ENCODE measurements at places on chromosomes 7 and 10.

DNA sequence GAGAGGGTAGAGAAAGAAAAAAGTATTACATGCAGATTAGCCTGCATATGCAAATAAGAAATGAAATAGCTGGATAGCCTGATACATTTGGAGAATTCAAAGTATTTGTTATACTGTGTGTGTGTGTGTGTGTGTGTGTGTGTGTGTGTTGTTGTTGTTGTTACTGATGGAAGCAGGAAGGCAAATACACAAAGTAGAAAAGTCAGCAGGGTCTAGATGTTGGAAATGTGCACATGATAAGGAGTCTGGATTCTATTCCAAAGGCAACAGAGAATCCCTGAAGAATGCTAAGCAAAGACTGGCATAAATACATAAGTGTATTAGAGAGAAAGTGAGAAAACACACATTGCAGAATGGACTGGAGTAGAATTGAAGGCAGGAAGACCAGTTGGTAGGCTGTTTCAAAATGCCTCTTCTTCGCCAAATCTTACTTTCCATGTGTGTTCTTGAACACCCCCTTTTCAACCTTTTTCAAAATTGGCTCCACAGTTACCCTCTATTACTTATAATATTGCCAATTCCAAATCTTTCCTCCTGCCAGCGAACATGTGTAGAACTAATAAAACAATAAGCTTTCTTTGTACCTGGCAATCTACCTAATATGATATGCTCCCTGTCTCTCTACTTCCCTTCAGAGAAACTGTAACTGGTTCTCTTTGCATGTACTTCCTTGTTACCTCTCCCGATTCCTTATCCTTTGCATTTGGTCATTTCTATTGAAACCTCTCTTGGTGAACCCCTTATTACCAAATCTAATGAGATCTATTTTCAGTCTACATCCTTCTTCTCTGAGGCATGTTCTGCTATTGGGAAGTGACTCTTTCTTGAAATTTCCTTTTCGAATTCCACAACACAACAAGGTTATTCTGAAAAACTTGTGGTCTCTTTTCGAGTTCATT is 6.2 kb downstream of the CPED1 start:
- no peak for DNase-seq

DNA sequence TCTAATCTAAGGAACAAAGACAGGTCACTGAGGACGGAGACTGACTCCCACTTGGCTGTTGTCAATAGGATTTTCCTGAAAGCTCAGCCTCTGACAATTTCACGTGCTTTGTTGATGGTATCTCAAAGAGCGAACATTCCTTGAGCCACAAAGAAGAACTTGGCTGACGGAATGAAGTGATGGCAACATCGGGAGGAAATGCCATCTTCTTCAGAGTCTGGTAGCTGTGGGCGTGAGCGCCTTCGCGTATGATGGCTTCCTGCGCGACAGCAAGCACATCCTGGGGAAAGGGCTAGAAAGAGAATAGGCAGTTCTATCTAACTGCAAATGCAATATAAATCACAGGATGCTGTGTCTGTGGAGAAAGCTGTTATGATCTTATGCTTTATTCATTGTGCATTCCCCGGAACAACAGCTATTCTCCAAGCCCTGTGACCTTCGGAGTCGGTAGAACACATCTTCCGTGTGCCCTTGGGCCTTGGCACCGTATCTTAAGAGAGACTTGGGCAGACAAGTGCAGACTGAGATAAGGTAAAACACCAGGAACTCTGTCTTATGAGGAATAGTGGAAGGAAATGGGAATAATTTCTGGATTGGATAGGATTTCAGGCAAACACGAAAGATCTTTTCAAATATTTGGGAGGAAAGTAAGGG is 19.6 kb upstream of the GTPBP4 start:
- DNase-seq: no peak

DNA sequence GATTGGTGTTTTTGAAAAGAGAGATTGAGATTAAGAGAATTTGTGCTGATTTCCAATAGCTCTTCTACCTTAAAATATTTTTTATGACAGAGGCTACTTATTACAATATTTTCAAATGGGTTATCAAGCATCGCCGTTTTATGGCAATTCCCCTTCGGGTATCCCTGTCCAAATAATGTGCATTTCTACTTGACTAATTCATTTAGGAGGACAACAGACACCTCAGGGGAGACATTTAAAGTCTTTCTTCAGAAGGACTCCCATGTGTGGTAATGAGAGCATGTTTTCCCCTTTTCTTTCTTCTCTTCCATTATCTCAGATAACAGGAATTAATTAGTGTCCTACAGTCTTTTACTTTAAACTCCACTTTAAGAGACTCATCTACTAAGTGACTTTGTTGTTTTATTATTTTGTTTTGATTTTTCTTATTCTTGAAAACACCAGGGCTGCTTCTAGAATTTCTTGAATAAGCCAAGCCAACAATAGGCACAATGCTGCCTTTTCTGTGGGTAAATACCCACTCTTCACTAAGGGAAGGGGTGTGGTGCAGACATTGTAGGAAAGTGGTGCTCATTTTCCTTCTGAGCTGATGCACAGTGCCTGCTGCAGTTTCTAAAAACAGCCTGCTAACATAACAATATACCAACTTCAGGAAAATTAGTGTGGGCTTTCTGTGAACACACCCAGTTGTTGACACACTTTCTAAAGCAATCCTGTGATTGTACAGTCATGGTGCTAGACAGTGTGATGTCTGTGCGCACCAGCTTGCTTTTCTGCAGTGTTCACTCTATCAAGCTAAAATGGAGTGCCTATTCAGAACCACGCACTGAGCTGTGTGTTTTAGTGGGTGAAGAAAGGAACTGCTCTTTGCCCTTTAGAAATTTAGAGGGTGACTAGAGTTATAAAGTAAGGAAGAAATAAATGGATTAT is 597.7 kb downstream of the NRG3 start:
- no peak for DNase-seq

- no peak for DNase-seq
Observed at GRCh38 chr7:35553519-35553918, 141.4 kb downstream of the HERPUD2 start.

GRCh38 chr10:128908099-128908498 is 558.9 kb upstream of the MGMT start:
- no peak for DNase-seq

DNA sequence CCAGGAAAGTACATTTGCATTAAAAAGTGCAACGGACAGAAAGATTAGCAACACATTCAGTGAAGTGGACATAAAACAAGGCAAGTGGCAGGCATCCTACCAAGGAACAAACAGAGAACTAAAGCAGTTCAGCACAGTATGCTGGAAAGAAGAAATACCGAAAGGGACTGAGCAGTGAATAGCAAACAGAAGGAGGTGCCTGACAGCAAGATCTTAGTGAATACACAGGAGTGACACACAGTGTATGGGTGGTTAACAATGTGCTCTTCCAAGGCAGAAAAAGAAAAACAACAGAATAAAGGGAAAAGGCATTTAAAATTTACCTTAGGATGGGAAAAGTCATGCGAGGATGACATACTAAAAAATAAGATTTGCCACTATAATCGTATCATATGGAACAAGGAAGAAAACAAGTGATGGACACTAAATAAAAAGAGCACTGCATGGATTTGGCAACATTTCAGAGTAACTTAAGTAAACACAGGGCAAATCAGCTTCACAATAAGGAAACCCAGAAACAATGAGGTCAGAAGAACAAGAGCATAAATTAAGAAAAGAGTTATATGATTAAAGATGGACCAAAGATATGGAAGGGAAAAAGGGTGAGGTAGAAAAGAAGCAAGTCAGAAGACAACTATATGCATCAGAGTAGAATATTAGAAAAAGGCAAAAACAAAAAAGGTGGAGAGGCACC is 29.5 kb downstream of the MEST start:
- no peak for DNase-seq

DNA sequence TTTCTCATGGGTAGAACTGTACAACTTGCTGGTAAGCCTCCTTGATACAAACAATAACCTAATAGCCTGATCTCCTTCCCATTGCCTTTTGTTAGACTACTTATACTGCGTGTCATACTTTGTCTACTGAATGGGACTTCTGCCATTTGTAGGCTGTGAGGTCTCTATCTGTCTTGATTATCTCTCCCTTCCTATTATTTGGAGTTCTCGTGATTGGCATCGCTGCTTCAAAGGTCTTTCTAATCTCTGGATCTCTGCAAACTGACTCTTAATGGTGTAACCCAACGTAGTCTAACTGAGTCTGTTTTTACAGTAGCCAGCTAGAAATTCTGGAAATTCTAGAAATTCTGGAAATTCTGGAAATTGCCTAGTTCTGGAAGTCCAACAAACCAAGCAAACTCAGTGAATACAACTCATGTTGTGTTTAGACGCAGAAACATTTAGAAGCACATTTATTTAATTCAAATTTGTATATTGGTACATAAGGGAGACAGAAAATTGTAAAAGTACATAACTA is 29.8 kb downstream of the PHYHIPL start:
- no peak for DNase-seq

DNA sequence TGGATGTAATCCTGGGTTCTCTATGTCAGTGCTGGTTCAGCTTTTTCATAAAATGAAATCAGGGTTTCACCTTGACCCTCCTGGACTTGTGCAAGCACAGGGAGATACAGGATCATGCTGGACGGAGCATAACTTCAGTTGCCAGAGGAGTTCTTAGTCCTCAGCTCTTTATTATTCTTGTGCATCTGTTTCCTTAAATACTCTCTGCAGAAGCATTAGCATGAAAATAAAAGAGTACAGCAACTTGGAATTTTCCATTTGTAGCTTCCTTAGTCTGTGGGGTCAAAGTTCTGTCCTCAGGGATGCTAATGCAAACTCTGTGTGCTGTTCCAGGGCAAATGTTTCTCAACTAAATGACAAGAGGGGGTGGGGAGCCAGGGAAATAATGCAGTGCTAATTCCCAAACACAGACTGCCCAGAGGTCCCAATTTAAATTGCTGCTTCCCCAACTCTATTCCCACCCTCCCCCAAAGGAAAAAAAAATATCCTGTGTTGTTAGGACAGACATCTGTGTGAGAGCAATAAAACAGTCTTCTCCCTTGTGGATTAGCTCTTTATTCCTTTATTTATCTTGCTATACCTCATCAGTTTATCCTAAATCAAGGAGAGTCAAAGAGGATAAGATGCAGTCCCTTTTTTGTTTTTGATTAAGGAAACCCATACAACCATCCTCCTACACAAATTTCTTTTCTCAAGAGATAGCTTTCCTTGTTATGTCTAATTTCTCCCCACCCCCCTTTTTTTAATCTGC is 905.0 kb downstream of the LRMDA start:
- no peak for DNase-seq

DNA sequence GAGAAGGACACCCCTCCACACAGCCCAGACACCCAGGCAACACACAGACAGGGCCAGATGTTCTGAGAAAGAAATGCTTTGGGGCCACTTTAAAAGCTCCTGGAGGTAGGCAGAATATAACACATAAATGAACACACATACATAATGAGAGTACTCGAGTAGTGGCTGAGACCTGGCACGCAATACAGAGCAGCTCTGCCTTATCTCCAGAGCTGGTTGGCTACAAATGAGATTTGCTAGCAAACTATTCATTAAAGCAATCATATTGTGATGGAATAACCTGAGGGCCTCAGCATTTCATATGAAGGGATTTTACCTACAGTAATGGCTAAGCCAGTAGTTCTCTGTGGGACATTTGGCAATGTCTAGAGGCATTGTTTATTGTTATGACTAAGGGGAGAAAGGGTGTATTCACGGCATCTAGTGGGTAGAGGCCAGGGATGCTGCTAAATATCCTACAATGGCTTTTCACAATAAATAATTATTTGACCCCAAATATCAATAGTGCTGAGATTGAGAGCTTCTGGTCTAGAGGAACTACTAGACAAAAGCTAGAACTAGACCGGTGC is 5.5 kb upstream of the IMPDH1 start:
- DNase-seq: no peak

- no peak for DNase-seq
Observed at GRCh38 chr7:129906700-129907099, 46.1 kb downstream of the UBE2H start.

GRCh38 chr7:27663989-27664331 is 1.3 kb upstream of the HIBADH start:
- DNase-seq: no peak

GRCh38 chr10:25117757-25118156 is 57.0 kb upstream of the GPR158 start:
- DNase-seq: no peak

GRCh38 chr7:12772768-12773167 is 85.3 kb downstream of the ARL4A start:
- DNase-seq: no peak

- no peak for DNase-seq
Observed at GRCh38 chr10:101452176-101452575, 98.2 kb downstream of the BTRC start.

DNA sequence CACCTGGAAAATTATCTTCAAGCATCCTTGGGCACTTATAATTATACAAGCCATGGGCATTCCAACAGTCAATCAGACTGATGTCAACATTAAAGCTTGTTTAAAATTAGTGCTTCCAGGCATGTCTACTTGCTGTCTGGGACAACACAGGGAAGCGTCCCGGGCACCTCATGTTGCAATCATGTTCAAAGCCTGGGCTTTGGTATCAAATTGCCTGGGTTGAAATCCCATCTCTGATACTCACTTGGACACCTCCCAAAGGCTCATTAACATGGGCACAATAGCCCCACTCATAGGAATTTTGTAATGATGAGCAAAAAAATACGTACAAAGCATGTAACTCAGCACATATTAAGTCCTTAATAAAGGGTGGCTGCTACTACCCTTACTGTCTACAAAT is 14.4 kb downstream of the AIFM2 start:
- no peak for DNase-seq

- no peak for DNase-seq
Observed at GRCh38 chr7:11428877-11429581, 403.0 kb downstream of the THSD7A start.

DNA sequence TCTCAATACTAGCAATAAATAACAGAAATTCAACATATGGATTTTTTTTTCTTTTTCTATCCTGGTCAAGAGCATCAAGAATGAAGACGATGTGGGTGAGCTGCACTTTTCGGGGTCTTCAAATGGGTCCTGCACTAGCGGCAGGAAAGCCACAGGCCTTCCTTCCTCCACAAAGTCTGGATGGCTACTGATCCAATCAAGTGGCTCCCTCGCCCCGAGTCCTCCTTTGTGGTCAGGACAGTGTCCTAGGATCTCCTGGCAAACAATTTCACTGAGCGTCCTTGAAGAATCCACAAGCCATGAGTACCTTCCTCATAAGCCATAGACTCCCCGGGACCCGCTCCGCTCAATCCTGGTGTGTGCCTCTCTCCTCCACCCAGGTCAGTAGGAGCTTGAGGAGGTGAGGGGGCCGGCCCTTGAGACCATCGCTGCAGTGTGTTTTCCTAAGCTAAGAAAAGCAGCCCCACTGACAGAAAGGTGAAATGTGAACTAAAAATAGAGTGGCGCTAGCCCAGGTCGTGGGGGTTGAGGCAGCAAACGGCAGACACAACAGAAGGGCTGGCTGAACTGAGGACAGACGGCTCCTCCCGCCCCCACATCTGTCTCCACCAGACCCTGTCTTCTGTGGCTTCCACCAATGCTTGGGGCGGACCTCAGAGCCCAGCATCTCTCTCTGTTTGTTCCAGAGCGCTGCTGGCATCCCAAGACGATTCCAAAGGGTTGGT is 202.3 kb downstream of the HERPUD2 start:
- DNase-seq: no peak

- no peak for DNase-seq
Observed at GRCh38 chr10:57948796-57949195, 318.9 kb downstream of the IPMK start.

- no peak for DNase-seq
Observed at GRCh38 chr7:22025983-22026382, 80.3 kb upstream of the CDCA7L start.

Data from DMS153 (cell line).